ENCODE measurements at places on chromosomes 6 and 20.

- DNase-seq, result no peak
These were observed 10.1 kb downstream of the UTRN start for GRCh38 chr6:144295211-144295610.

DNA sequence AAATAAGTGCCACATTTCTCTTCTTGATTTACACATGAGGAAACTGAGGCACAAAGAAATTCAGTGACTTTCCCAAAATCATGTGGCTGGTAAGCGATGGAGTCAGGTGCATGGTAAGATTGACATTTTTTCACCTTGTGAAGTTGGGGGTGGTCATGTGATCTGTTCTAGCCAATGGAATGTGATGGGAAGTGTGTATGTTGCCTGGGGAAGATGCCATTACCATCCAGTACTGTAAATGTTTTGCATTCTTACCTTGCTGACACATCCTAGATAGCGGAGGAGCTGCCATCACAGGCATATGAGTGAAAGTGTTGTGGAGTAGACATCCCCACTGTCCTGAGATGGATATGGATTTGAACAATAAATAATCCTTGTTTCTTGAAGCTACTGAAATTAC, 499.6 kb upstream of the SULF2 start:
- DNase-seq, result no peak

GRCh38 chr6:52515219-52515960, 61.5 kb downstream of the TRAM2 start:
- no peak for DNase-seq

GRCh38 chr6:21189759-21190158, 403.8 kb upstream of the SOX4 start:
- no peak for DNase-seq

DNA sequence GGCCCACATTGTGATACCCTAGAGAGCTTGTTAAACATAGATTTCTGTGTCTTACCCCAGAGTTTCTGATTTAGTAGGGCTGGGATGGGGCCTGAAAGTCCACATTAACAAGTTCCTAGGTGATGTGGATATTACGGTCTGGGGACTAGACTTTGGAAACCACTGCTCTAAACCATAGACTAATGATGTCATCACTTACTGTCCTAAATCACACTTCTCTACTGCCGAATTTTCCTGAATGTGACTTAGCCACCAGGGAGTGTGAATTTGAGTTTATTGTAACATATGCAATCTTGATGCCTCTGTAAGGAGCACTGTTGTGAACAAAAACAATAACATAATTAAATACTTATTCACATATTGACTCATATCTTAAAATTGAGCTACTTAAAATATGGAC, 165.6 kb downstream of the BTBD3 start:
- DNase-seq, result no peak

GRCh38 chr6:107665382-107665781, 158.7 kb downstream of the SCML4 start:
- no peak for DNase-seq

- DNase-seq, result no peak
These were observed 61.6 kb downstream of the SRC start for GRCh38 chr20:37407573-37408002.

- DNase-seq, result no peak
These were observed 74.5 kb upstream of the TULP1 start for GRCh38 chr6:35587167-35587566.

DNA sequence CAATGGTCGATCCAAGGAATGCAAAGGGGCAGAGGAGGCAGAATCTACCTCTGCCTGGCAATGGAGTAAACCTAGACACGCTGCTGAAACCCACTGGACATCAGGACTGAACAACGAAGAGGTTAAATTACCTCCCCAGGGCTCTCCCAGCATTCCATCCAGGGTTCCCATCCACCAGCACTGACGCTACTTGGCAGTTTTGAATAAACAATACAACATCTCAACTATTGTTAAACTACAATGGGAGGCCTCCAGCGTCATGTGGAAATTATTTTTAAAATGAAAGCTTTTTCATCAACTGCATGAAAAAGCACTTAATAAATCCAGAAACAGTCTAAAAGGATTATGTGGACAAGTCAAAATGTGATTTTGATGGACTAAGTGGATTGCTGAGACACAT, 96.8 kb upstream of the NHSL1 start:
- DNase-seq, result no peak

DNA sequence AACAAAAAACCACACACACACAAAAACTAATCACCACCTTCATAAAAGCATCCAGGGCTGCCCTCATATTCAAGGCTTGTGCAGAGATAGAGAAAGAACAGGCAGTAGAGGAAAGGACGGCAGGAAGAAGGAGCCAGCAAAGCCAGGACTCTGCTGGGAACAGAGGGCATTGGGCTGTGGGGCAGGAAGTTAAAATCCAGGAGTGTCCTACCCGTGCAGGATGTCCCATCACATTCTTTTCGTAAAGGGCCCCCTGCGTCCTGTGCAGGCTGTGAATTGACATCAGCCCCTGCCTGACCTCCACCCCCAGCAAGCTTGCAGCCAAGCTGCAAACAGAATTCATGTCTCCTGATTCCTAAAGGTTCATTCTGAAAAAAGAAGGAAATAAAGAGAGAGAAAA, 96.4 kb upstream of the AKAP12 start:
- no peak for DNase-seq

DNA sequence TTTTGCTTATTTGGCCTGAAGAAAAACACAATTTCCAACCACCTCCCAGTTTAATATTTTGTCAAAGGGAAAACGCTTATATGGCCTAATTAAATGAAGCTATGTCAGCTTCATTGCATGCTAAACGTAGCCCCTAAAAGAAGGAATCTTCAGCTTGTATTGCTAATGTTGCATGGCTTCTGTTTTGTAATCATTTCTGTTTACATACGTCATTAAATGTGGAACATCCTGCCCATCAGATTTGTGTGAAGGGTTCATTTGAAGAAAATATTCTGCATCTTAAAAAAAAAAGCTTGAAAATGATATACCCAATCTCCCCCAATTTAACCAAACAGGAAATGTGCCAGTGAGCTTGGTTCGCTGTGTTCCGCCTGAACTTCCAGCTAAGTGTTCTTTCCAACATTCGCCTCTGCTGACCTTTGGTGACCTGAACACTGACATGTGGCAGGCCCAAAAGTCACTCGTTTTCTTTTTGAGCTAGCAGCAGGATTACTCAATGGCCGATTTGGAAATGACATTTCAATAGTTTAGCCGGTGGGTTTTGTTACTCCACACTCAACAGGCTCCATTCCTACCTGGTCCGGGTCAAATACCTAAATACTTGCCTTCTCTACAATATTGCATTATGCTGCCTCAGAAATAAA, 12.7 kb upstream of the SIRT5 start:
- DNase-seq, result no peak

GRCh38 chr20:51092338-51092737, 69.4 kb upstream of the KCNG1 start:
- DNase-seq, result peak; percentile 8

DNA sequence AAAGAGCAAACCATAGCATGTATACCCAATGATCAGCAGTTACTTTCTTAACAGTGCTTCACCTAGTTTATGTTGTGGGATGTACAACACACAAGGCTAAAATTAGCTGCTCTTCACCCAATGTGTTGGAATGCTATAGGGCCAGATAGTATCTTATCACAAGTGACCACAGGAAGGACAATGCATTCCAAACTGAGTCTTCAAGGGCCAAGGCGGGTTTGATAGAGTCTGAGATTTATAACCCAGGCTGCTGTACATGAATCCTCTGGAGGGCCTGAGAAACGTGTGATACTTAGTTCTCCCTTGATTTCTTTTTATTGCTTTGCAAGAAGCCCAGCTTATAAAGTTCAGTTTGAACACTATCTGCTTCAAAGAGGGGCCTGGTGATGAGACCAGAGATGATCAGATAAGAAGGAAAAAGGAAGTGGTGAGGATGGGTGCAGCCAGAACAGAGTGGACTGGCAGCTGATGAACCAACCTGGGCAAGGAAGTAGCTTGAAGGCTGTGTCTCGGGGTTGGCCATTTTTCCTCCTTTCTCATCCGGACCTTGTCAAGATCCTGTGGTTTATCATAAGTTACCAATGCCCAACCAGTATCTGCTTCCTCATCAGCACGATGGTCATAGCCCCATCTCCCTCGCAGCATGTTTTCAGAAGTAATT, 62.2 kb upstream of the BMP2 start:
- no peak for DNase-seq

DNA sequence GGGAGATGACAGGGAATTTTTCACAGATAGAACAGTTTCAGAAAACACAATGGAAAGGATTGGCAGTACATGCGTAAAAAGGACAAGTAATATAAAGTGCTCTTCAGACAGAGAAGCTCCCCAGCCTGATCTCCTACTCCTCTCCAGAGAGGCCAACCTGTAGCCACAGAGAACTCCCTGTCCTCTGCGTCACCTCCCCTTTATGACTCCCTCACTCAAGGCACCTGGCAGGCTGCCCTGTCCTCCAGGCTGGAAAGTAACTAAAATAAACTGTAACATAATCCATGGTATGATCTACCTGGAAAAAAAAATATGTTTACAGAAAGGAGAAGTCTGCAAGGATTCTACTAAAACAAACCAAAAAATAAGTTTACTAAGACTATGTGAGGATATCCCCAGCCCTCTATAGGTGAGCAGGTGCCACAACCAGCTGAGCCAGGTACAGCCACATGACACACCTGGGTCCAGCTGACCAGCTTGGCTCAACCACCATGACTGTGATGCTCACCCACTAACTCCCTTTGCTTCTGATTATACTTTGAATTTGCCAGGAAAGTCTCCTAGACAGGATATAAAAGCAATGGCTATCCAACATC, 29.2 kb downstream of the MBOAT1 start:
- DNase-seq, result no peak

- DNase-seq, result no peak
These were observed 3.3 kb downstream of the KCNS1 start for GRCh38 chr20:45097485-45098102.

GRCh38 chr6:98894810-98895209, 52.9 kb downstream of the FBXL4 start:
- DNase-seq, result no peak

GRCh38 chr6:151370509-151371078, 20.8 kb downstream of the ZBTB2 start:
- DNase-seq, result no peak

All from OCI-M1 (cell line).